ENCODE measurements at places on chromosomes 16 and 17.

DNA sequence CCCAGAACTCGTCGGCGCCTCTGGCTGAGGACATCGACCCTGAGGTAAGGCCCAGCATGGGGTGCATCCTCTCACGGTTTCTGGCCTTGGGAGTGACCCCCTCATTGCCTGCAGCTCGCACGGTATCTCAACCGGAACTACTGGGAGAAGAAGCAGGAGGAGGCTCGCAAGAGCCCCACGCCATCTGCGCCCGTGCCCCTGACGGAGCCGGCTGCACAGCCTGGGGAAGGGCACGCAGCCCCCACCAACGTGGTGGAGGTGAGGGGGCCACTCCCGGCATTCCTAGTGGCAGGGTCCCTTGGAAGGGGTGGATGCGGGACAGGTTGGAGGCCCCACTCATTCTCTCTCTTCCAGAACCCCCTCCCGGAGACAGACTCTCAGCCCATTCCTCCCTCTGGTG, 8.4 kb upstream of the MRPL12 start:
- no peak for DNase-seq

DNA sequence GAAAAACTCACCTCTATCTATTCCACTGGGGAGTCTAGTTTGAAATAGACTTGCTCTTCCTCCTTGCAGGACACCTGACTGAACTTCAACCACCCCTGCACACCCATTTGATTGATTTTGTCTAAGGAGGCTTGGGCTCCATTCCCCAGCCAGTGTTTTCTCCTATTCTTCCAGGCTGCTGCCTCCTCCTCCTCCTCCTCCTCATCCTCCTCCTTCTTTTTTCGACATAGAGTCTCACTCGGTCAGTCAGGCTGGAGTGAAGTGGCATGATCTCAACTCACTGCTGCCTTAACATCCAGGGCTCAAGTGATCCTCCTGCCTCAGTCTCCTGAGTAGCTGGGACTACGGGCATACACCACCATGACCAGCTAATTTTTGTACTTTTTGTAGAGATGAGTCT, 1.8 kb upstream of the DLX4 start:
- DNase-seq: no peak

DNA sequence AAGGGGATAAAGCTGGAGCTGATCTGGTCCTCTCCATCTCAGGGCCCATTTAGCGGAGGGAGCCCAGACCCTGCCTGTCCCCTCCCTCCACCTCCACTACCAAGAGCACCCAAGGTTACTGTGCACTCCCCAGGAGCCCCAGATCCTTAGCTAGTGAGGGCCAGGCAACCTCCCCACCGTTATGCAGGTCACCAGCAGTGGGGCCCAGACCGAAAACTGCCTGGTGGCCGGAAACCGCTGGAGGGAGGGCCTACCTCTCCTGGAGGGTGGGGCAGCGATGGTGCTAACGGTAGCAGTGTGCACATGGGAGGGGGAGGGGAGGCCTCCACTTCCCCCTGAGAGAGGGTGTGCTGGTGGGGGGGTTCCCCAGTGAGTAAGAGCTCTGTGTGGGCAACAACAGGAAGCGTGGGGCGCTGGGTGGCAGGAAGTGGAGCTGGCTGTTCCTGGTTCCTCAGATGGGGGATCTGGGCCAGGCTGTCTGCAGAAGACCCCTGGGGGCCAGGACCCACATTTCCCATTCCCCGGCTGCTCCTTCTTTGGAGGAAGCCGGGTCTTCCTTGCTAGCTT, 4.4 kb downstream of the FMNL1 start:
- DNase-seq: peak; percentile 98

DNA sequence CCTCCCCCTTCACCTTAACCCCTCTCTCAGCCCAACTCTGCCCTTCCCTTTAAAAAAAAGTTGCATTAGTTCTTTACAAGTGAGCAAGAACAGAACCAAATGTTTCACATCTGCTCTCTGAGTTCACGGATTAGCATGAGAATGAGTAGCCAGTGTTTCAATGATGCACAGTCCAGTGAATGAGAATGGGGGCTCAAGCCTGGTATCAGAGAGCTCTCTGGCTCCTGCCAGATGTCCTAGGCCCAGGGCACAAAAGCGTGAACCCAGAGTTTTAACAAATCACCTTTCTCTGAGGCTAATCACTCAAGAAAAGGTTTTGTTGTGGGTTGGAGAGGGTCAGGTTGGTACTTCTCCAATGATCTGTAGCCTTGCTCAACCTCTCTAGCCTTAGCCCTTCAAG, 41.5 kb upstream of the HS3ST3A1 start:
- no peak for DNase-seq

DNA sequence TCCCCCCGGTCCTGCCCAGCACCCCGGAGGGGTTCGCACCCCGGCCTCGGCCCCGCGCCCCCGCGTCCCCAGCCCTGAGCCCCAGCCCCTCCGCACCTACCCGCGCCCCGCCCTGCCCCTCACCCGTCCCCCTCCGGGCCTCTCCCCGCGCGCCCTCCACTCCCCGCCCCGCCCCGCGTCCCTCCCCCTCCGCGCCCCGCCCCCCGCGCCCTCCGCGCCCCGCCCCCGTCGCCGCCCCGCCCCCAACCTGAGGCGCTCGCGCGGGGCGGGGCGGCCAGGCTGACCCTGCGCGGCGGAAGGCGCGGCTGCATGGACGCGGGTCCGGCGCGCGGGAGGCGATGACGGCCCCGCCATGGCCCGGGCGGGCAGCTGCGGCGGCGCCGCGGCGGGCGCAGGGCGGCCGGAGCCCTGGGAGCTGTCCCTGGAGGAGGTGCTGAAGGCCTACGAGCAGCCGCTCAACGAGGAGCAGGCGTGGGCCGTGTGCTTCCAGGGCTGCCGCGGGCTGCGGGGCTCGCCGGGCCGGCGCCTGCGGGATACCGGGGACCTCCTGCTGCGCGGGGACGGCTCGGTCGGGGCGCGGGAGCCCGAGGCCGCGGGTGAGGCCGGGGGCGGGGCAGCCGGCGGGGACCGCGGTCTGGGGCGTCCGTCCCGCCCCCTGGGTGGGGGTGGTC, at the start of gene SPIRE2:
TSS of gene SPIRE2 (plus strand) at position 277 of the 671 bp plus-strand sequence. CDS start at position 353, 76 bp downstream.
- peak; percentile 73 for DNase-seq
